ENCODE measurements at places on chromosomes 1 and 21.

DNA sequence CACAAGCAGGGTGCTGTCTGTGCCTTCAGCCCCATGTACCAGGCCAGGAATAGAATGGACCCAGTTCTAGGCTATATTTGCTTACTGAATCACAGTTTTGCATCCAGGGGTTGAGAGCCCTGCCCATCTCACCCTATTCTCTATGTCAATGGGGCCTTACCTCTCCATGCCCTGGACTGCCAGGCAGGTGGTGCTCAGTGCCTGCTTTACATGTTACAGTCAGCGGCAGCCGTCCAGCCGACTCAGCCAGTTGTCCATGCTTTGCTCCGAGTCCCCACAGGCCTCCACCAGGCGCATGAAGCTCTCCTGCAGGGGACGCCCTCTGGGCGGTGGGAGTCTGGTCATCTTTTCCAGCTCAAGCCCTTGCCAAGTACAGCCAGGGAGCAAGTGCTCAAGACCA is 12.2 kb upstream of the FAM167B start:
- DNase-seq = no peak

- DNase-seq = no peak
Measured at GRCh38 chr1:111983500-111983899, 6.0 kb downstream of the KCND3 start.

DNA sequence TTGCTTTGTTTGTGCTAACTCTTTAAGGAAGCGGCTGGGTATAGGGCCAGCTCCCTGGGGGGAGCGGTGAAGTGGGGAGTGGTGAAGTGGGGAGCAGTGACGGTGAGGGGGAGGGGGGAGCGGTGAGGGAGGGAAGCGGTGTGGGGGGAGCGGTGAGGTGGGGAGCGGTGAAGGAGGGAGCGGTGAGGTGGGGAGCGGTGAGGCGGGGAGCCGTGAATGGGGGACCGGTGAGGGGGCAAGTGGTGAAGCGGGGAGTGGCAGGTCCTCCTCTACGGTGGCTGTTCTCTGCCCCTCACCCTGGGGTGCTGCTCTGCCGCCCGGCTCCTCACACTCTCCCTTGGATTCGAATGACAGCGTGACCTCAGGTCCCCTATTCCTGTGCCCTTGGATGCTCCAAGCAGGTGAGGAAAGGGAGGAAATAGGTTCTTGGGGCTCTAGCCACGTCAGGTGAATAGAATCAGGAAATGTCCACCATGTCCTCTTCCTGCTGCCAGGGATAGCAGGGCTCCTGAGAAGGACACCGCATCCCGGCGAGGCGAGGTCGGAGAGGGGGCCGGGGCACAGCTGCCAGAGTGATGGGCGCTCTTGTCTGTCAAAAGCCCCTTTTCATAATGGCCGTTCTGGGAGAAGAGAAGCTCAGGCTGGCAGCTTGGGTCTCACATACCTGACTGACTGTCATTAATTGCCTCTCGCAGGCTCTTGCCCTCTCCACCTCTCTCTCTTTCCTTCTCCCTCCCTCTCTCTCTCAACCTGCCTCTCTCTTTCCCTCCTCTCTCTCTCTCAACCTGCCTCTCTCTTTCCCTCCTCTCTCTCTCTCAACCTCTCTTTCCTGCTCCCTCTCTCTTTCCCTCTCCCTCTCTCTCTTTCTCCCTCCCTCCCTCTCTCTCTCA is 134.2 kb downstream of the PGBD5 start:
- DNase-seq = peak; percentile 39

DNA sequence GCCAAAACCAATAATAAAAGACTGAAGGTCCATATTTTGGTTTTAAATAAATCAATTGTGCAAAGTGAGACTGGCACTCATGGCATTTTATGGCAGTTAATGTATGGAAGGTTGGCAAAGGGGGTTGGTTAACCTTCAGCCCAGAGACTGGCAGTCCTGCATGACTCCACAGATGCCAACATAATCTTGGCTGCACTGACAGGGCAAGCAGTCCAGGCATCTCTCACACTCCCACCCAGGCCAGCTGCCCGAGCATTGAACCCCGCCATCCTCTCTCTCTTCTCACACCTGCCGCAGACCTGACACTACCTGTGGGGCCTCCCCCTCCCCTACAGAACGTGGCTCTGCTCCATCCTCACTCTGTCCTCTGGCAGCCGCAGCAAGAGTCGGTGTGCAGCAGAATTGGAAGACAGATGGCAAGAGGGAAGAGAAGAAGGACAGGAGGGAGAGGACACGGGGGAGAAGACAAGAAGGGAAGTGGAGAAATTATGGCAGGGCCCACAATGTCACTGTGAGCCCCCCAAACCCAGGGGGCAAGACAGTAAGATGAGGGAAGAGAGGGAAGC is 43.7 kb downstream of the ITPKB start:
- no peak for DNase-seq

GRCh38 chr1:114318961-114319360 is 165.3 kb upstream of the SYT6 start:
- DNase-seq = no peak

GRCh38 chr1:185663332-185663731 is 70.9 kb upstream of the HMCN1 start:
- DNase-seq = no peak

- DNase-seq = no peak
Measured at GRCh38 chr1:114386129-114387009, 124.6 kb downstream of the TRIM33 start.

DNA sequence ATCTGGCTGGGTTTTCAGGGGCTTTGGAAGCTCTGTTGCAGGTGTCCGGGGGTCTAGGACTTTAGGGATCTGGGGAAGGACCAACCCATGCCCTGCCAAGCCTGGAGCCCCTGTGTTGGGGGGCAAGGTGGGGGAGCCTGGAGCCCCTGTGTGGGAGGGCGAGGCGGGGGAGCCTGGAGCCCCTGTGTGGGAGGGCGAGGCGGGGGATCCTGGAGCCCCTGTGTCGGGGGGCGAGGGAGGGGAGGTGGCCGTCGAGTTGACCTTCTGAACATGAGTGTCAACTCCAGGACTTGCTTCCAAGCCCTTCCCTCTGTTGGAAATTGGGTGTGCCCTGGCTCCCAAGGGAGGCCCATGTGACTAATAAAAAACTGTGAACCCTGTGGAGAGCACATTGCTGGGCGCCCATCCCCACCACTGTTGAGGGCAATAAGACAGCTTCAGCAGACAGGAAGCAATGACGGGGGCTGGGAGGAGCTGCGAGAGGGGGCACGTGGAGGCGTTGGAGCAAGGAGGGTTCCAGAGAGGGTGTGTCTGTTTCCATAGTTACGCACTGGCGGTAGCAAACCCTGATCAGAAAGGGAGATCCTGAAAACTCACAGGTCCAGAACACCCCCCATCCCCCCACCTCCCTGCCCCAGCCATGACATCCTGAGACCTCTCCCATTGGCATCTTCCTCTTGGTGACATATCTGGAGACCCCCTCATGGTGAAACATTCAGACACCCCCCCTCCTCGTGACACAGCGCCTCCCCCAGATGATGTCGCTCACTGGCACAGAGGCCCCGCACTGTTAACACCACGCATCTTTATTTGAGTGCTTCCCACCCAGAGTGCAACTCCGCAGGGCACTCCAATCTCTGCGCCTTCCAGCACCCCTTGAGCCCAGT is 8.4 kb downstream of the MYBPH start:
- DNase-seq = no peak

DNA sequence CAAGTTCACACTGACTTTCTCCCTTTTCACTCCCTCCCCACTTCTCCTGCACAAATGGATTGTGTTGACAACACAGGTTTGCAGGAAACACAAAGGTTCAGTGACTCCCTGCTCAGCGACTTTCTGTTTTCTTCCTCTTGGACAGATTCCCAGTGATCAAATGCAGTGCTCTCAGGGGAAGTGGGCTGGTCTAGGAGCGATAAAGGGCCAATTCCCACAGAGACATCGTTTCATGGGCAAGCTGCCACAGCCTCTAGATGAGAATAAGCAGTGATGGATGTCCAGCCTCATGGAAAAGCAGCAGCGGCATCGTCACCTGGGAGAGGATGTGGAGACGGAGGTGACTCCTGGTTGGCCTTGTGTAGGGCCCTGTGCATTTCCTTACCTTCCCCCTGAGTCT is 30.6 kb downstream of the FYB2 start:
- DNase-seq = peak; percentile 78

- no peak for DNase-seq
Measured at GRCh38 chr1:221834698-221835513, 93.0 kb upstream of the DUSP10 start.

DNA sequence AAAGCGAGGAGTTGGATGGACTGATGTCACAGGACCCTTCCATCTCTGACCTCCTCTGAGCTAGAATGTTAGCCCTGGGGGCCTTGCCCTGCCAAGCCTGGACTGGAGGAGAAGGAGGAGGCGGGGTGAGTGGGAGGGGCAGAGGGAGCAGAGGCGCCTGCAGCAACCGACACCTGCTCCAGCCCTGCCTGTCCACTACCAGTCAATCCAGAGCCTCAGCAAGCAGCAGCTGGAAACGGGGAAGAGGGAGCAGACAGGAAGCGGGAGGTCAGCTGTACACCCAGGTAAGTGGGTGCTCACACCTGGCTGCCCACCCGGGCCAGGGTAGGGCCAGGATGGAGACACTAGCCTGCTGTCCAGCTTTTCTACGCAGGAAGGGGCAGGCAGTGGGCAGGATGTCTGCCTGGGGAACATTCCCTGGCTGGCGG is at the start of gene IGFN1:
TSS of gene IGFN1 (plus strand) at position 201 of the 428 bp plus-strand sequence. CDS start 2,470 bp downstream, outside the sequence.
- DNase-seq = peak; percentile 16

GRCh38 chr1:80645621-80646020 is 1155.1 kb upstream of the ADGRL2 start:
- DNase-seq = no peak

- DNase-seq = no peak
Measured at GRCh38 chr1:151293093-151293492, 11.0 kb downstream of the ZNF687 start.

- DNase-seq = no peak
Measured at GRCh38 chr1:204878621-204879234, 8.1 kb downstream of the NFASC start.

GRCh38 chr1:41640756-41641474 is 156.4 kb upstream of the EDN2 start:
- no peak for DNase-seq

DNA sequence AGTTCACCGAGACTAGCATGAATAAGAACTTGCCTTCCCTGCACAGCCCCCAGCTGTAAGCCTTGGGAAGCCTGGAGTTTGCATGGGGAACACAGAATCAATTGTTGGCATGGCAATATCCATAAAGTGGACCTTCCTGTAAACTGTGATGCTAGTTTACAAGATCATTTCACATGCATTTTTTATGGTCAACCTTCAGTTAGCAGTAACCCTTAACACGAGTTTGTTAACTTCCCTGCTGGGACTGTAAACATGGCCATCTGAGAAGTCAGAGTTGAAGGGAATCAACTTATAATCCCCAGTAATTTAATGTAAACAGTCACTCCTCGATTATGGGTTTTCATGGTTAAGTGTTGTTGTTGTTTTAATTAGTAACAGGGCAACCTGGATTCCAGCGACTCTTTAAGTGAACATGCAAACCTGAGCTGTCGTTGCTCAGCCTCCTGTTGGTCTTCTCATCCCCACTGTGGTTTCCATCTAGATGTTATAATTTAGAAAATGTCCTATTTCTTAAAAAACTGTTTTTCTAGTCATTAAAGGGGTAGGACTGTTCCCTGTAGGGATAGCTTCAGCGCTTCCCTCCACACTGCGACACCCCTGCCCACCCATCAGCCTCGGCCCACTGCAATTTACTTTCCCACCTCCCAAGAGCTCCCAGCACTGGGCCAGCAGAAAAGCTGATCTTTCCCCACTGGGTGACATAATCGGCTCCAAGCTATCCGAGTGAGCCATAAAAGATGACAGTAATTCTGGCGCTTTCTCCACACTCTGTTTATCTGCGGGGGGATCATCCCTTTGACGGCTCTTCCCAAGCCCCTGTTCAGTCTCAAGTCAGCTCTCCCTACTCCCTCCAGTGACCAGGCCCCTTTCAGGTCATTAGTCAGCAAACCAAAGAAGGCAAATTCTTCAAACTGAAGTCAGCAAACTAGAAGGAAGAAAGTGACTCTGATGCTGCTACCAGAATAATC is 107.6 kb upstream of the IPO9 start:
- no peak for DNase-seq

- no peak for DNase-seq
Measured at GRCh38 chr1:159077120-159077961, 775 bp upstream of the AIM2 start.

GRCh38 chr1:19079541-19080472 is 123.3 kb upstream of the IFFO2 start:
- DNase-seq = no peak

- DNase-seq = no peak
Measured at GRCh38 chr1:37410105-37410504, 64.3 kb upstream of the ZC3H12A start.

DNA sequence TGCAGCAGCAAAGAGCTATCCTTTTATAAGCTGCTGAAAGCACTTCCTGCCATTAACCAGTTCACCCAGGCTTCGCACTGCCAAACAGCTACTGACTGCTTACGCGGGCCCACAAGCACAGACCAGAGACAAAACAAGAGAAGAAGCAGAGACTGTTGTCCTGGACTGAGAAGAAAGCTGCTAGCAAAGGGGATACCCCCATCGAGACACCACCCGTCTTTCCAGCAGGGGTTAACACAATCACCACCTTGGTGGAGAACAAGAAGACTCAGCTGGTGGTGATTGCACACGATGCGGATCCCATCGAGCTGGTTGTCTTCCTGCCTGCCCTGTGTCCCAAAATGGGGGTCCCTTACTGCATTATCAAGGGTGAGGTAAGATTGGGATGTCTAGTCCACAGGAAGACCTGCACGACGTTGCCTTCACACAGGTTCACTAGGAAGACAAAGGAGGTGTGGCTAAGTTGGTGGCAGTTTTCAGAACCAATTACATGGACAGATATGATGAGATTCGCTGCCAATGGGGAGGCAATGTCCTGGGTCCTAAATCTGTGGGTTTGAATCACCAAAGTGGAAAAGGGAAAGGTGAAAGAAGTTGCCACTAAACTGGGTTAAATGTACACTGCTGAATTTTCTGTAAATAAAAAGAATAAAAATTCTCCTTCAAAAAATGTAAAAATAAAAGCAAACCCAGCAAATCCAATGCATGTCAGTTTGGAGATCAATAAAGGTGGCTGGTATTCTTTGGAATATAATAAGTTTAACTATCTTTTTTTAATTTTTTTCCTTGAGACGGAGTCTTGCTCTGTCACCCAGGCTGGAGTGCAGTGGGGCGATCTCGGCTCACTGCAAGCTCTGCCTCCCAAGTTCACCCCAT is 1.2 kb downstream of the FMO5 start:
- no peak for DNase-seq

GRCh38 chr1:35030756-35031446 is 844 bp downstream of the ZMYM6 start:
- DNase-seq = no peak
